ENCODE measurements at places on chromosomes 6 and 20. TPM values are rescaled to one million over a fixed set of nuclear protein-coding genes. Genes with fewer than 3 reads are reported as not detected.

DNA sequence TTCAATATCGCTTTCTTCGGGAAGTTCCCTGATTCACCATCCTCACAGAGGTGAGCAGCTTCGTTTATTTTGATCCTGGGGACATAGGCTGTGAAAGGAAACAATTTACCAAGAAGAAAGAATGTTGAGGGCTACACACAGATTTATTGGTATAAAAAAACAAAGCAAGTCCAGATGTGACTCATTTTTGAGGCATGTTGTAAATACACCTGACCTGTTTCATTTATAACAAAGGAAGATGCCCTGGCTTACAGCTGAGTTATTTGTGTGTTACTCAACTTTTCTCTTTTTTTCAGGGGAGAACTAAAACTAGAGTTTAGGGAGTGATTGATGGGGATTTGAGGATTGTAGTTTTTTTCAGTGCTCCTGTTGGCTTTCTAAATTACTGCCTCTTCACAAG lies 489.5 kb downstream of the CBLN4 start:
- DNase-seq, result no peak

- DNase-seq, result no peak
These were observed 229.8 kb downstream of the ZMYND8 start for GRCh38 chr20:47126709-47127108.

GRCh38 chr6:149261364-149262040 lies 56.0 kb upstream of the TAB2 start:
- no peak for DNase-seq

GRCh38 chr20:59087829-59088433 lies 45.3 kb upstream of the PRELID3B start:
- peak; percentile 93 for DNase-seq

Gene HCK
- total RNA-seq, result not detected

Gene GTF2H4
- 41.9 TPM for total RNA-seq

Gene NOX3
- total RNA-seq, result not detected

Gene LINC00237
- total RNA-seq, result not detected
